NCI-H2029 treated with DMSO at 0.1 percent for 48 hours (cell line): ENCODE measurements at places on chromosomes 16 and 17.
A peak's percentile ranks its signal among the peaks of the same experiment; 100 is the strongest.

GRCh38 chr16:65114527-65114926 lies 7.3 kb downstream of the CDH11 start:
- DNase-seq, result no peak

DNA sequence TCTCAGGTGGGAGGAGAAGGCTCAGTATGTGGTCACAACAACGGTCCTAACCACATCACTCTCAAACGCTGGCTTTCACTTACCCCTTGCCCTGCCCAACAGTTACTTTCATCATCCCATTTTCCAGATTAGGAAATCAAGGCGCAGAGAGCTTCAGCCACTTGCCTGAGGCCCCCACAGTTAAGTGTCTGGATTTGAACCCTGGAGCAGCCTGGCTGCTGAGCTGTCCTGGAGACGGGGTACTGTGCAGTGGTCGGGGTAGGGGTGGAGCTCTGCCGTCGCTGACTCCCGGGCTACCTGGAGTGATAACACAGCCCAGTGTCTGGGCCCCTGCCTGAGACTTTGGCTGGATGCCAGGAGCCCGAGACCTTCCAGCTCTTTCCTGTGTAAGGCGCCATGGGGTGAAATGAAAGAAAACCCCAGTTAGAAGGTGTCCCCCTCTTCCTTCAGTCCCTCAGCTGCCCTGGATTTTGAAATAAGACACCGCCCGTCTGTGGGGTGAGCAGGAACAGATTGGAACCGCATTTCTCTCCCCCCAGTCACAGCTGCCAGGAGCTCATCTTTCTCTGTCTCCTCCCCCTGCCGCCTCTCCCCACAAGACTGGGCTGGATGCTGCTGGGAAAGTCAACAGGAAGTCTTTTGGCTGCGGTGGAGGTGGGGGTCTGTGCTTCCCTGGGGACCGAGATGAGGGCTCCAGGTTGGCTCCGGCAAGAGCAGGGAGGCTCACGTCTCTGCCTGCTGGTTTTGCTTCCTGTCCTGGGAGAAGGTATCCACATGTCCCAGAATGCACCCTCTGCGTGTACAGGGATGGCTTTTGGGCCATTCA lies 280.2 kb downstream of the SEC14L1 start:
- peak; percentile 83 for DNase-seq

DNA sequence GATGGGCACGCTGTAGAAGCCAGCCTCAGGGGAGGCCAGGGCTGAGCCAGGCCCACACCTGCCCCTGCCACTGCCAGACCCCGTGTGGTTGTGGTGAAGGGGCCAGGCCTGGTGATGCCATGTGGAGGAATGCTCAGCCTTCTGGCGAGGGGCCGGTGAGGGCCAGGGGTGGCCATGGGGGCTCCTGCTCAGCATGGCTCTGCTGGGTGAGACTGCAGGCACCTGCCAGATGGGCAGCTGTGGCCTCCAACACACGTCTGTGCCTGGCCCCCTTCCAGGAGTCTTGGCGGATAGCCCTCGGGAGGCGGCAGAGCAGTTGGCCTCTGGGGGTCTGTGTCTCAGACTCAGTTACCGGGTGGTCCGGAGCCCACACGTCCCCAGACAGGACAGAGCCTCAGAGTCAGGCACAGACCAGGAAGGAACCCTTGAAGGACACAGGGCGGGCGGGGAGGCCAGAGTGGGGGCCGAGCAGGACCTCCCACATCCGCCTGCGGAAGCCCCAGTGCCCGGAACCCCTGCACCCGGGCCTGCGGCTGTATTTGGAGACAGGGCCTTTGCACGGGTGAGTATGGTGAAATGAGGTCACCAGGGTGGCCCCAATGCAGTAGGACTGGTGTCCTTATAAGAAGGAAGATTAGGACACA lies 22.5 kb upstream of the CHMP6 start:
- no peak for DNase-seq

DNA sequence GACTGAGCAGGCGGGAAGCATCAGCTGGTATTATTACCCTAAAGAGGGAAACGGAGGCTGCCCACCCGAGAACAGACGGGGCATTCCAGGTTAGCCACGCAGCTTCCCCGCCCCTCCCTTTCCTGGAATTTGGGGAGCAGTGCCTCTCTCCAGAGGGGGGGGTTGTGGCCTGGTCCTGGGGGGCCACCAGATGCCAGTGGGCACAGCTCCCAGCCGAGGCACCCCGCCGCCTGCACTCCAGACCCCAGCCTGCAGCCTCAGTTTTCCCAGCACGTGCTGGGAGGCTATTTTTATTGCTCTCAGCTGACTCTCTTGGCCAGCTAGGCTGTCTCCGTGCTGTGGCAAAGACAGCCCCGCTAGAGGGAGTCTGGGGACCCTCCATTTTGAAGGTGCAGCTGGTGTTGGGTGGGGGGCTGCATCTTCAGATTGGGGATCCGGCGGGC lies 62.7 kb upstream of the GSE1 start:
- DNase-seq, result no peak

- DNase-seq, result no peak
Observed at GRCh38 chr17:21131137-21131536, 4.4 kb downstream of the DHRS7B start.

DNA sequence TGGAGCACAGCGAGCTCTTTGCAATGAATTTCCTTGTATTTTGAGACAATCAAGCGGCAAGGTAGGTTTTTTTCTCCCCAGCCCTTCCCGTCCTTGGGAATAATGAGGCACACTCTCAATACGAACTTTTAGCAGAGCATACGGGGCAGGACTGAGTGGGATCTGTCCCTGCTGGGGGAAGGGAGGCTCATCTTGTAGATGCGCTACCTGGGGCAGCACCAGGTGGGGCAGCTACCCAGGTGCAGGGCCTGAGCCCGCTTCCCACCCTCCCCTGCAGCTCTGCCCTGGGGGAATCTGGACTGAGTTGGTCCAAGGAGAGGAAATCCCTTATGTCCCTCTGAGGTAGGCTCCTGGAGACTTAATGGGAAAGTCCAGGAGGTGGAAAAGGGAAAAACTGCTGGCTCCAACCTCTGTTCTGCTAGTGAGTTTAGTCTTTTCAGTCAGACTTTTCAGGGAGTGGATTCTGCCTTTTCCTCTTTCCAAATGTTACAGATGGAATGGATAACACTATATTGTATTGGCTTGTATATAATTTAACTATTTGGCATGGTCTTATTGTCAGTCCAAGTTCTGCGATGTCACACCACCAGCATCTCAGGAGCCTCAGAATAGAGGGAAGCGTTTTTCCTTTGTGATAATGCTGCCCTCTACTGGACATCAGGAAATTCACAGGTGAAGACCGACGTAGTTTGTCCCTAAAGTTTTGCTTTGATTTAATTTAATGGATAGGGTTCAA lies 9.6 kb upstream of the CES1 start:
- no peak for DNase-seq

GRCh38 chr16:31118223-31119155 lies 1.0 kb downstream of the KAT8 start:
- DNase-seq, result no peak

DNA sequence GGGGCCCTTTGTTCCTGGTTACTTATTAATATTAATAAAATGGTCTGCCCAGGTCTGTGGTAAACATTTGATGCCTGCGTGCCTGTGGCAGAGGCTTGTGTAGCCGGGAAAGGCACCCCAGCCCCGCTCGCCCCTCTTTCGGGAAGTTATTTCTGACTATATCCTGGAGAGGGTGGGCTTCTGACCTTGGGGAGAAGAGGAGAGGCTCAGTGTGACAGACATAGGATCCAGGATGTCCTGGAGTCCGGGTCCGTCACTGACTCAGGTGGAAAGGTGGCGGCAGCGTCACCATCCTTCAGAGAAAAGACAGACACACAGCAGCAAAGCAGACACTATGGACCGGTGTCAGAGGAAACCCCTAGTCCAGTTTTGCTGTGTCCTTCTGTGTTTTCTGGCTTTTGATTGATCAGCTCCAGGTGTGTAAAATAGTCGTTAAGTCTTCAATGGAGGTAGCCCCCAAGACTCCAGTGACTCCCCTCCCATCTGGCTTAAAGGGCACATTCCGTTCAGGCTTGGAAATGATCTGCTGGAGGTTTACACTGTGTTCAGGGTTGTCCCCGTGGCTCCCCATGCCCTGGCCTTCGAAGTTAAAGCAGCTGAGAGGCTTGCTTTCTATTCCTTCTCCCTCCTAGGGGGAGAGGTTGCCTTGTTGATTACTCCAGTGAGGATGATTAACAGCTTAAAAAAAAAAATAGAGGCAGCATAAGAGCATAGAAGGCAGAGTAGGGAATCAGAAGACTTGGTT lies 81.6 kb downstream of the CCDC182 start:
- DNase-seq, result no peak
